ENCODE measurements at places on chromosomes 2 and 18.

GRCh38 chr2:38194751-38195150 is 118.8 kb upstream of the CYP1B1 start:
- no peak for DNase-seq

DNA sequence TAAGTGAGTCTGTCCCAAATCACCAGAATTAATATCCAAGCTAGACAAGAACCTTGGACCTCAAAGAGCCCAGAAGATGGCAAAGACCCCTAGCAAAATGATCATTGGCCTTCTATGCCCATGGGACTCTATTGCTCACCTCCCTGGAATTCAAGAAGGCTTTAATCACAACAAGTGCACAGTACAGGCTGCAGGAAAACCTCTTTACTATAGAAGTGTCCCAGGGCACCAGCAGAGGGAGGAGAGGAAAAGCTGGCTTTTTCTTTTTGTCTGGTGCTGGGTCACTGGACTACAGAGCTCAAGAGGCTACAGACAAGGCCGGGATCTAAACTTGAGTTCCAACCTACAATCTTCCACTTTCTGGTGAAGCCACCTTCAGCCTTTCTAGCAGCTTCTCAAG is 88.3 kb upstream of the PPP1CB start:
- peak; percentile 55 for DNase-seq

DNA sequence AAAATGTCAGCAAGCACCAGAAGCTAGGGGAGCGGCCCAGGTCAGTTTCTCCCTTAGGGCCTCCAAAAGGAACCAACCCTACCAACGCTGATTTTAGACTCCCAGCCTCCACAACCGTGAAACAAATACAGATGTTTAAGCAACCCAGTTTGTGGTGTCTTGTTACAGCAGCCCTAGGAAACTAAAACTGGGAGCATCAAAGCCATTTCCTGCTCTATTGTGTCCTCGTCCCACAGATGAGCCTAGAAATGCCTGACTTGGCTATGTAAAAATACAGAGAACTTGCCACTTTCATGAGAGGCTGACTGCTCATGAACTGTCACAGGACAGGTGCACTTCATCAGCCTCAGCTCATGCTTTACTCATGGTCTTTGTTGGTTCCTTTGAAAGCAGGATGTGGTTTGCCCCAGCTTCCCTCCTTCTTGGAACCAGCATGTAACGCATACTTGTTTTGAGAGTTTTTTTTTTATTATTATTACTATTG is 97.6 kb upstream of the SLC39A10 start:
- peak; percentile 94 for DNase-seq

GRCh38 chr2:86464652-86465051 is 23.5 kb downstream of the KDM3A start:
- no peak for DNase-seq

DNA sequence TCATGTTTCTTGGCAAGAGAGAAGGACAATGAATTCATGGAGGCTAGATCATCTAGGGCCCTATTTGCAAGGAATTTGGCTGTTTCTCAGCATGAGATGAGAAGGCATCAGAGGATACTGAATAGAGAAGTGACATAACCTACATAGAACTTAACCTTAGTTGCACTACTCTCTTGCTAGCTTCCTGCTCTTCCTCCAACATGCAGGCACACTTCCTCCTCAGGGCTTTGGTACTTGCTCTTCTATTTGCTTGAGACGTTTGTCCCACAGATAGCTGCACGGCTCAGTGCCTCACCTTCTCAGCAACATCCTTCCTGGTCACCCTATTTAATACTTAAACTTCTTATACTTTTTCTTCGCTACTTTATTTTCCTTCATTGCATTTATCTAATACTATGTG is 20.0 kb upstream of the LANCL1 start:
- DNase-seq: no peak

DNA sequence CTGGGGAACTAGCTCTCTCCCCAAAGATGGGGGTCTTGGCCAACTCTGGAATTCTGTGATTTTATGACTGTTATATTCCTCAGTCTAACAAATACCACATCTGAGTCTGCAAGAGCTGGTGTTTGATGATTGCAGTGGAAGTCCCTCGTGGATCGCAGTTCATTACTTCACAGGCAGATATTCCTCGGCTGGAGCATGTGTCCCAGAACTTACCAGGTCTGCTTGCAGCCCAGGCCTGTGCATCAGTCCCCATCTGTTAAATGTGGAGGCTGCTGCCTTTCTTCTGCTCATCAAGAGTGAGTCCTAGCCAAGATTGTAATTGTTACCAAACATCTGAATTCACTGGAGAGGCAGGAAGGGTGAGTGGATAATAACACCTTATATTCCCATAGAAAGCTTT is 55.5 kb downstream of the PRKCE start:
- no peak for DNase-seq

GRCh38 chr2:37180006-37180639 is 8.3 kb downstream of the SULT6B1 start:
- DNase-seq: no peak

DNA sequence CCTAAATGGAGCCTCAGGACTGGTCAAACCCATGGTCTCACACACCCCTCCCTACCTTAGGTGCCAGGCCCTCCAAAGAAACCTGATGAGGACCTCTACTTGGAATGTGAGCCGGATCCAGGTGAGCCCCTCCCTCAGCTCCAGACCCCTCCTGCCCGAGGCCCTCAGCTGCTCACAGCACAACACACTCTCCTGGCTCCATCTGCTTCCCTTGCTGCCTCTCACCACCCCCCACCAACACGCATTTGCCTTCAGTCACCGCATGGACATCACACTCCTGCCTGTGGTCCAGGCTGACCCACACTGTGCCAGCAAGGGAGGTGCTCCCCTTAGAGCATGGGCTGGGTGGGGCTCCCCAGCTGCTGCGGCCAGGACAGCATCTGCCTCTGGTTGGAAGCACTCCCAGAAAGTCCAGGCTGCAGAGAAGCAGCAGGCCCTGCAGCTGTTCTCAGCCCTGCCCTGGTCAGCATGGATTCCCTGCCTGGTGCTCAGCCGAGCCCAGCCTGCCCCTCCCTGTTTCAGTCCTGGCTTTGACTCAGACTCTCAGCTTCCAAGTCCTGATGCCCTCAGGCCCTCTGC is 15.1 kb downstream of the SH2D6 start:
- DNase-seq: no peak

GRCh38 chr2:172702451-172702850 is 33.2 kb upstream of the RAPGEF4 start:
- DNase-seq: no peak

- no peak for DNase-seq
These were observed 87.4 kb upstream of the PTPRM start for GRCh38 chr18:7479756-7480155.

GRCh38 chr2:45299361-45299760 is 290.1 kb upstream of the SIX2 start:
- DNase-seq: no peak

- no peak for DNase-seq
These were observed 218.3 kb downstream of the PTGR3 start for GRCh38 chr18:74990563-74991081.

GRCh38 chr2:148955798-148956197 is 80.8 kb downstream of the KIF5C start:
- no peak for DNase-seq

DNA sequence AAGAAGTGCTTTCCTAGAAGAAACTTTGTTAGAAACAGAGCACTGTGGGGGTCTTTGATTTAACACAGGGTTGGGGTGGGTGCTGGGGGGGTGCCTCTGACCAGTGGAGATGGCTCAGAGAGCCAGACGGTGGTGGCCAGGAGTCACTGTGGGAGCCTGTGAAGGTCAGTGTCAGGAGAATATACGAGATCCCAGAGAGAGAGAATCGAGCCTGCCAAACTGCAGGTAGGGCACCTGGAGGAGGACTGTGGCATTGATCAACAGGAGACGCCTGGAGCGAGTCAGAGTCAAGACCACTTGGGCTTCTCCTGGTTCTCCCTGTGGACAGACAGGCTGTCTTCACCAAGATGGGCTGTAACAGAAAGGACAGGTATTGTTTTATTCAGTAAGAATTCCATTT is 136.5 kb upstream of the TWIST2 start:
- DNase-seq: no peak

DNA sequence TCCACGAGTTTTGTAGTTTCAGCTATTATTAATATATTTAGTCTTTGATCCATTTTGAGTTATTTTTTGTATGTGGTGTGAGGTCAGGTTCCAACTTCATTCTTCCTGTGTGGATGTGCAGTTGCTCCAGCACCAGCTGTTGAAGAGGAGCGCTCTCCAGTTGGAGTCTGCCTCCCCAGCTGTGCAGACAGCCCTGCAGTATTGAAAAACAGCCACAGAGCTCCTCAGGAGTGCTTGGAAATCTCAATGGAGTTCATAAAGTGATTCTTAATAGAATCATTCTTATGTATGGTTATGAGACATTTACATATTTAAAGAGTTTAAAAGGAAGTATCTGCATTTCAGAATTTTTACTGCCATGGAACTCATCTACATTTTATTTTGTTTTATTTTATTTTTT is 17.3 kb downstream of the DGKD start:
- no peak for DNase-seq

- no peak for DNase-seq
These were observed 59.2 kb upstream of the KLF7 start for GRCh38 chr2:207224791-207225482.

DNA sequence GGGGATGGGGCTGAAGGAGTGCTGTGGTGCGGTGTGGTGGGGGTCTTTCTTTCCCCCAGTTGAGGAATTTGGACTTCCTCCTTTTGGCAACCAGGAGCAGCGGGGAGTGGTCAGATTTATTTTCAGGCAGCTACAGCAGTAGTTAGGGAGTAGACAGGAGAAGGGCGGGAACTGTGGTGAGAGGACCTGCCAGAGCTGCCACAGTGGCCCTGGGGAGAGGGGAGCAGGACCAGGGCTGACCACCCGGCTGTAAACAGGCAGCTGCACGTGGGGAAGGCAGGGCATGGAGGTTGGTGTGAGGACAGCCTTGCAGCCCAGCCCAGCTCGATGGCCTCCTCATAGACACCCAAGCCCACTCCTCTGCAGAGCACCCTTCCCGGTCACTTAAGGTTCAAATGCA is 197.2 kb downstream of the GLI2 start:
- no peak for DNase-seq

DNA sequence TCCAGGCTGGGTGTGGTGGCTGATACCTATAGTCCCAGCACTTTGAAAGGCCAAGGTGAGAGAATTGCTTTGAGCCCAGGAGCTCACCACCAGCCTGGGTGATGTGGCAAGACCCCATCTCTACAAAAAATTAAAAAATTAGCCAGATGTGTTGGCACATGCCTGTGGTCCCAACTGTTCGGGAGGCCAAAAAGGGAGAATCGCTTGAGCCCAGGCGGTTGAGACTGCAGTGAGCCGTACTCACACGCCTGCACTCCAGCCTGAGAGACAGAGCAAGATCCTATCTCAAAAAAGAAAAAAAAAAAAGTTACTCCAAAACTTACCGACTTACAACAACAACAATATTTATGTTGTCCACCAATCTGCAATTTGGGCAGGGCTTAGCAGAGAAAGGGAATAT is 178.0 kb upstream of the FN1 start:
- no peak for DNase-seq

DNA sequence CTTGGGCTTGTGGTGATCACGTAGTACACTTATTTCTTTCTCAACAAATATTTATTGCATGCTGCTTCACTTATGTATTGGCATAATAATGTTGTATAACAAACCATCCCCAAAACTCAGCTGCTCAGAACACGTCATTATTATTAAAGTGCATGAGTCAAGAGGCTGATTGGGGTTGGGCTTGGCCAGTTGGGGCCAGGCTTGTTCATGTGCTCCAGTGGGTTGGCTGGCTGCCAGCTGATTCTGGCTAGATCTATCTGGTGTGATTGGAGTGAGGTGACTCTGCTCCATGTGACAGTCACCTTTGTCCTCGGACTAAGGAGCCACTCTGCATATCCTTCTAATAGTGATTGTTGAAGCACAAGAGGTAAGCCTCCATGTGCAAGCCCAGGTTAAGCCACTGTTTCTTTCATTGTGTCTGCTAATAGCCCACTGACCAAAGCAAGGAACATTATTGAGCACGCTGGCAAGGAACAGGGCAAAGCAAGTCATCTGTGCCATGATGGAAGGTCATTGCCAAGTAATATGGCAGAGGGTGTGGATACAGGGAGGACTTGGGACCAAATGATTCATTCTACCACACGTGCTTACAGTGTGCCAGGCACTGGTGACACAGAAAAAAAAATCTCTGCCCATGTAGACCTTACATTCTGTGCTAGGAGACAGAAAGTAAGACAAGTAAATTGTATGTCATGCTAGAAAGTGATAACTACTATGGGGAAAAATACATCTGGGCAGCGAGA is 63.3 kb upstream of the TMEM182 start:
- DNase-seq: no peak

DNA sequence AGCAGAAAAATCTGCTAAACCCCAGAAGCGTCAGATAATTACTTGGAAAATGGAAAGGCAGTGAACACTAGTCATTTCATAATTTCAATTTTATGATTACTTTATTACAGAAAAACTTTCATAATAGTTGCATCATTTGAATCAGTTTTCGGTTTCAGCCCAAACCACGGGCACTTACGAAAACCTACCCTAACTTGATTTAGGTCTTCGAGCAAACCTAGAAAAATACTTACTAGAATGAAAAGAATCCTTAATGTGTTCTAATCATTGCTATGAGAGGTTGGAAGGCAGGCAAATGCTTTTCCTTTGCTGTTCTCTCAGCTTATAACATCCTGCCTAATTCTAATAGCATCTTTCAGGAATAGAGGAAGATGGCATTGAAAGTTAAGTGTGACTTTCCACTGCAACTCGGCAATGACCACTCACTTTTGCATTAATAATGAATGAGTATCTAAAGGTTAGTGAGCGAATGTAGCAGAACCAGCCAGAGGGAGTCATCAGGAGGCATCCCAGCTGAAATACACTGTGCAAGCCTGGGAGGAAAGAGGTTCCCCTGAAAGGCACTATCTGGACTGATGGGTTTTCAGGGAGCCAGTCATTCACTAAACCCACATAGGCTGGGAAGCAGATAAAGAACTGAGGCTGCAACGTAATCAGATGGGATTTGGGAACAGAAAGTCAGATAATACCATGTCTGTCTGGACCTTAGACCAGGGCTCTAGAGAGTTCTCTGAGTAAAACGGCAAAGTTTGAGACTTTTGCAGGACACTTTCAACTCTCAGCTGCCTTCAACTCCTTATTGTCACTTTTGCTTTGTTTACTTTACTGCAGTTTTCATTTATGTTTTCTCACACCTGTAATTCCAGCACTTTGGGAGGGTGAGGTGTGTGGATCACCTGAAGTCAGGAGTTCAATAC is 520.8 kb downstream of the RNF144A start:
- DNase-seq: no peak

DNA sequence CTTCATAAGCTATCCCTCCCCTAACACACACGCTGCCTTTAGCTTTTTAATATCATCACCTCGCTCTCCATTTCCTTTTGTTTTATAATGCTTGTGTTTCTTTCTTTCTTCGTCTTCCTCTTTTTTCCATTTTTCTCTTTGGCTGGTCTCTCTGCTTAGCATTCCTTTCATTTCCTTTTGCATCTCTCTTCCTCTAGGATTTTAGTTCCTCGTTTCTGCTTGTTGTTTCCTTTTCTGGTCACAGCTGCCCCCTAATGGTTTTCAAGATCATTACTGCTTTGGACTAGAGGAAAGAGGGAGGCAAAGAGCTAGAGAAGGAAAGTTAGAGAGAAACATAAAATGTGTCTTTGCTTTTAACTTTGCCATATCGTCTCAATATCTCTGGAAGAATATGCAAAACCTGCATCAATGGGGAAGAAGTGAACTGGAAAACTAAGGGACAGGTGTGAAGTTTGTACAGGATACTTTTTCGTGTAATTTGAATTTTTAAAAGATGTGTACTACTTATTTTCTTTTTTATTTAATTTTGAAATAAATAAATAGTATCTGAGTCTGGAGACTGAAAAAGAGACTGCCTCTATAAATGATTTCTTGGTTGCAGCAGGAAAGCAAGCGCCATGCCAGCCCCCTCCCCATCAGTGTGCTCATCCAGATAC is 6.3 kb upstream of the NRP2 start:
- DNase-seq: peak; percentile 84

All from cardiac muscle cell (in vitro differentiated cells and primary cell).